ENCODE measurements at places on chromosomes 11 and 22.
A peak's percentile ranks its signal among the peaks of the same experiment; 100 is the strongest.

GRCh38 chr11:13168271-13168670 lies 109.3 kb upstream of the BMAL1 start:
- DNase-seq = no peak
- H3K27ac ChIP-seq = no peak overlapping the region
- H3K27me3 ChIP-seq = no peaks in the 10 kb centered on the region
- no peak overlapping the region for H3K4me3 ChIP-seq

- no peak overlapping the region for H3K27ac ChIP-seq
- H3K4me1 ChIP-seq = no peaks in the 10 kb centered on the region
- H3K4me3 ChIP-seq = no peak overlapping the region
- H3K27me3 ChIP-seq = peaks cover 11% of the 10 kb centered on the region
- peak; percentile 54 for DNase-seq
- H3K36me3 ChIP-seq = no peaks in the 10 kb centered on the region
These were observed 55.1 kb downstream of the IGLL5 start for GRCh38 chr22:22942511-22943329.

DNA sequence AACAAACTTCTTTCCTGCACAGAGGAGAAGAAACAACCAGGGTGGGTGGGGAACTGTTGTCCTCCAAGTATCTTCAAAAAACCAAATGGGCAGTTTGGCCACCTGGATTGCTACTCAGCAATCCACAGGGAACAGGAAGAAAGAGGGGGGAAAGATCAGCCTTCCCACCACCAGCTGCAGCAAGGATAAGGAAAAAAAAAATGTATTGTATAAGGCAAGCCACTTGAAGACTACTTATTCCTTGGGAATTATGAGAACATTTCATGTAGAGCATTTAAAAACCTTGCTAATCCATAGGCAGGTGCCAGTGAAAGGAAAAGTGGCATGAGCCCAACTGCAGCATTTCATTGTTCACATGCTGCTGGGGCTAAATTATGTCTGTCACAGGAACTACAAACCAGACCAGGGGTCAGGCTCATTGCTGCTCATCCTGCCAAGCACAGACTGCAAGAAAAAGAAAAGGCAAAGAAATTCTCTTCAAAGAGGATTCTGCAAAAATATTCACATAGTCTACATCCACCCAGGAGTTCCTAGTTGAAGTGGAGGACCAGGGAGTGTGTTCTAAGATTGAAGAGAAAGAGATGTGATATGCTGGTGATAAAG lies 2.2 kb downstream of the RAB30 start:
- peak overlapping the region; percentile 89 for H3K4me3 ChIP-seq
- H3K27me3 ChIP-seq = no peaks in the 10 kb centered on the region
- H3K4me1 ChIP-seq = peaks cover 40% of the 10 kb centered on the region
- peak overlapping the region; percentile 98 for H3K27ac ChIP-seq

DNA sequence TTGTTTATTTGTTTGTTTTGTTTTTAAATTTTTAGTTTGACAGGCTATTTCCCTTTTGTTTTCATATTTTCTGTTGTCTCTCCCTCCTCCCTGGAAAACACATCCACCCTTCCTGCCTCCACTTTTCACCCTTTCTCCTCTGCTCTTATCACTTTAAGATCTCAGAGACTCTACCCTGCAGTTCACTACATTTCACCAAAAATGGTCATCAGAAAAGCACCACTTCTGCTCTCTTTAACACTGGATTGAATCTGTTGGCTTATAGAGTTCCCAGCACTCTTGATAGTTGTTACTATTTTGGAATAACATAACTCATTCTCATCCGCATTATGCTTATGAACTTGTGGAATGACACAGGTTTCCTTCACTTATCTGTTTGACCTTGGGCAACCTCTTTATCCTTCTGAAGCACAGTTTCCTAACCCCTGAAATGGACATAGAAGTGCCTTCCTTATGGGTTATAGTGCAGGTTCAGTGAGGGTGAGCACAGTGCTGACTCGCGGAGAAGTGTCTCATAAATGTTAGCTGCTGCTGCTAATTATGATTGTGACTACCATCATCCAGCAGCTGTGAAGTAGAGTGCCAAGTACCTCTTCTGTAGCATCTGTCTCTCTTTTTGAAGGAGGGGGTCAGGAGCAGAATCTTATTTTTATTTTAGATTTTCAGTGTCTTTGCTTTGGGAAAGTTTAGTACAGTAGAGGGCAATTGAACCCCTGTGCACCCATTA lies 15.0 kb downstream of the TEAD1 start:
- no peaks in the 10 kb centered on the region for H3K36me3 ChIP-seq
- no peaks in the 10 kb centered on the region for H3K27me3 ChIP-seq
- H3K4me3 ChIP-seq = no peak overlapping the region
- H3K27ac ChIP-seq = no peak overlapping the region
- H3K4me1 ChIP-seq = peaks cover 78% of the 10 kb centered on the region

DNA sequence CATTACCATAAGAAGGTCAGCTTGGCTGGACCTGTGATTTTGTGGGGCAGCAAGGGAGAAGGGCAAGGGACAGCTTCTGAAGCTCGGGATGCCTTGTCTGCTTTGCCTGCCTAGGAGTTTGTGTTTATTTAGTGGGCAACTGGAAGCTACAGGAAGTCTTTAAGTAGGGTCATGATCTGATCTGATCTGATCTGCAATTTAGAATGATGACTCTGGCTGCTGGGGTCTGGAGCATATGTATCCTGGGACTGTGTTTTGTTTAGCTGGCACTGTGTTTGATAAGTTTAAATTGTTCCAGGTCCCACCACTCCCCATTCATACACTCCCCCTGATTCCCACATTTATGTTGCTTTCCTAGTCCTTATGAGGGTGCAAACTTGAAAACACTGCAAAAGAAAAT lies 47.7 kb upstream of the HTATIP2 start:
- no peak for DNase-seq
- H3K36me3 ChIP-seq = no peaks in the 10 kb centered on the region
- H3K4me3 ChIP-seq = no peak overlapping the region
- no peaks in the 10 kb centered on the region for H3K4me1 ChIP-seq
- no peak overlapping the region for H3K27ac ChIP-seq

DNA sequence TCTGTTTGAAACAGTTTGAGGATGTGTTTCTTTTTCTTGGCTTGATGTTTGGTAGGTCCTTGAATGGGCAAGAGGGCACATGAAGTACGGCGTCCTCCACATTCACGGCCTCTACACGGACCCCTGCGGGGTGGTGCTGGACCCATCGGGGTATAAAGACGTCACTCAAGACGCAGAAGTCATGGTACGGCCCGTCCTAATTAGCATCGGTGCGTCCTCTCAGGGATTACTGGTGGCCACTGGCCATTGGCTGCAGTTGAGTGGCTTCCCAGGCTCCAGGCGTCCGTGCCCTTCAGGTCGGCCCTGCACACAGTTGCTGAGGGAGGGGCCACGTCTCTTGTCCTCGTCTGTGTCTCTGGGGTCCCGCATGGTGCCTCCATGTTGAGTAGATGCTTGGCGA lies 20.8 kb downstream of the FAM118A start:
- H3K27me3 ChIP-seq = no peaks in the 10 kb centered on the region
- no peak for DNase-seq
- H3K27ac ChIP-seq = no peak overlapping the region
- peaks cover 12% of the 10 kb centered on the region for H3K4me1 ChIP-seq

- H3K4me3 ChIP-seq = no peak overlapping the region
- no peaks in the 10 kb centered on the region for H3K27me3 ChIP-seq
- peak; percentile 69 for DNase-seq
These were observed 75.7 kb downstream of the KIAA1671 start for GRCh38 chr22:25027959-25028840.

DNA sequence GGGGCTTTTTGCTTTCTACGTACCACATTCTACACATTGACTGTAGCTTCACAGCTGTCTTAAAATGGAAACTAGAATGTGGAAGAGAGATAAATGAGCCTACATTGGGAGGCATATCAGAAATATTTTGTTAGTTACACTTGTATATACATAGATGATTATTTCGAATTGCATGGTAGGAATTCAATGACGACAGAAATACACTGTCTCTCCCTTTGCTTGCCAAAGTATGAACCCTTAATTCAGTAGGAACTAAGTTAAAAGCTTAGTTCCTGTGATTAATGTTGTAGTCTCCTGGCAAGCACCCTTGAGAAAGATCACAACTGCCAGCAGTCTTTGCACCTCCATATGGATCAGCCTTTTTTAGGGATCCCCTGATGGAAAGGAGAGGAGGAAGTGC lies 10.1 kb downstream of the C11orf87 start:
- no peaks in the 10 kb centered on the region for H3K36me3 ChIP-seq
- no peaks in the 10 kb centered on the region for H3K4me1 ChIP-seq
- H3K4me3 ChIP-seq = no peak overlapping the region

DNA sequence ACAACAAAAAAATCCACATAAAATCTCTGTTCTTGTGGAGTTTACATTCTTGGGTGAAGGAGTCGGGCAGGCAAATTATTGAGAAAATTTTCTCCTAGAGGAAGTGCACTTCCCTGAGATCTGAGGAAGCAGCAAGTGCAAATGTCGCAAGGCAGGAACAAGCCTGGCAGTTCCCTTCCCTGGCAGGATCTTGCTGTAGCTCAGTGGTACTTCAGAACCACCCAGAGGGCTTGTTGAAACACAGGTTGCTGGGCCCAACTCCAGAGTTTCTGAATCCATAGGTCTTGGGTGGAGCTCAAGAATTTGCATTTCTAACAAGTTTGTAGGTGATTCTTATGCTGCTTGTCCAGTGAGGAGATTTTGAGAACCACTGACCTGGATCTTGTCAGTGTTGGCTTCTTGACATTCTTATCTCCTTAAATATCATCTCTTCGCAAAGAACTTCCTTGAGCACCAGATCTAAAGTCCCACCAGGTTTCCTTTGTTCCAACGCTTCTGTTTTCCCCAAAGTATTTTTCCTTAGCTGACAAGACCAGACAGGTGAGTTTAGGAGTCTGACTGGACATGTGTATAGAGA lies 9.6 kb downstream of the QSER1 start:
- no peaks in the 10 kb centered on the region for H3K36me3 ChIP-seq
- H3K27me3 ChIP-seq = no peaks in the 10 kb centered on the region
- H3K4me3 ChIP-seq = no peak overlapping the region
- no peaks in the 10 kb centered on the region for H3K4me1 ChIP-seq
- no peak overlapping the region for H3K27ac ChIP-seq
- no peak for DNase-seq

GRCh38 chr22:48223488-48224190 lies 1461.2 kb downstream of the TBC1D22A start:
- peak; percentile 54 for DNase-seq
- H3K27me3 ChIP-seq = no peaks in the 10 kb centered on the region
- no peak overlapping the region for H3K4me3 ChIP-seq
- H3K4me1 ChIP-seq = no peaks in the 10 kb centered on the region

- H3K27ac ChIP-seq = no peak overlapping the region
- H3K27me3 ChIP-seq = no peaks in the 10 kb centered on the region
- H3K36me3 ChIP-seq = no peaks in the 10 kb centered on the region
- no peak overlapping the region for H3K4me3 ChIP-seq
- DNase-seq = no peak
These were observed 1.4 kb downstream of the ADM start for GRCh38 chr11:10305964-10306918.

DNA sequence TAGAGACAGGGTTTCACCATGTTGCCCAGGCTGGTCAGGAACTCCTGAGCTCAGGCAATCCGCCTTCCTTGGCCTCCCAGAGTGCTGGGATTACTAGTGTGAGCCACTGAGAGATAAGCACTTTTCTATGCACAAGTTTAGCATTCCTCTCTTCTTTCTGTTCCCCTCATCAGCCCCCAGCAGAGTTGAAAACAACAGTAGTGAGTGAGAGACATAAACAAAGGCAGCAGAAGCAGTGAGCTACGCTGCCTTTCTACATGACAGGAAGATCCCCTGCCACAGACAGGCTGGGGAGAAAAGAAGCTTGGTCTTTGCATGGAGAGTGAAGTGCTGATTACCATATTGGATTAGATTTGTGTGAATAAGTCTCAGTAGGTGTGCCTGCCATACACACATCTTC lies 392.0 kb upstream of the KIRREL3 start:
- H3K36me3 ChIP-seq = no peaks in the 10 kb centered on the region
- no peak overlapping the region for H3K27ac ChIP-seq
- DNase-seq = no peak

DNA sequence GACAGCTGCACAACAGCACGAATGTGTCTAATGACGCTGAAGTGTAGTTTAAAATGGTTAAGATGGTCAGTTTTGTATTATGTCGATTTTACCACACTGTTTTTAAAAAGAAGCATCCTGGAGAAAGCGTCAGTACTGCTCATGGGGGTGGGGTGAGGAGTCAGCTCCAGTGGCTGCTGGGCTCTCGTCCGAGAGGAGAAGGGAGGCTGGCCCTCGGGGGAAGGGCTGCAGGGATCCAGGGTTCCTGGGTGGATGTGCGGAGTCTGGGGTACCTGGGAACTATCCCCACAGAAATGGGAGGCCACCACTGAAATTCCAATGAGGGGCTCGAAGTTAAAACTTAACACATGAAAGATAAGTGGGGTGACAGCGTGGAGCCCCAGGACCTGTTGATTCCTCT lies 11.9 kb downstream of the C11orf21 start:
- no peaks in the 10 kb centered on the region for H3K4me1 ChIP-seq
- H3K27me3 ChIP-seq = peaks cover 8% of the 10 kb centered on the region
- H3K36me3 ChIP-seq = no peaks in the 10 kb centered on the region
- H3K27ac ChIP-seq = no peak overlapping the region
- H3K4me3 ChIP-seq = no peak overlapping the region

DNA sequence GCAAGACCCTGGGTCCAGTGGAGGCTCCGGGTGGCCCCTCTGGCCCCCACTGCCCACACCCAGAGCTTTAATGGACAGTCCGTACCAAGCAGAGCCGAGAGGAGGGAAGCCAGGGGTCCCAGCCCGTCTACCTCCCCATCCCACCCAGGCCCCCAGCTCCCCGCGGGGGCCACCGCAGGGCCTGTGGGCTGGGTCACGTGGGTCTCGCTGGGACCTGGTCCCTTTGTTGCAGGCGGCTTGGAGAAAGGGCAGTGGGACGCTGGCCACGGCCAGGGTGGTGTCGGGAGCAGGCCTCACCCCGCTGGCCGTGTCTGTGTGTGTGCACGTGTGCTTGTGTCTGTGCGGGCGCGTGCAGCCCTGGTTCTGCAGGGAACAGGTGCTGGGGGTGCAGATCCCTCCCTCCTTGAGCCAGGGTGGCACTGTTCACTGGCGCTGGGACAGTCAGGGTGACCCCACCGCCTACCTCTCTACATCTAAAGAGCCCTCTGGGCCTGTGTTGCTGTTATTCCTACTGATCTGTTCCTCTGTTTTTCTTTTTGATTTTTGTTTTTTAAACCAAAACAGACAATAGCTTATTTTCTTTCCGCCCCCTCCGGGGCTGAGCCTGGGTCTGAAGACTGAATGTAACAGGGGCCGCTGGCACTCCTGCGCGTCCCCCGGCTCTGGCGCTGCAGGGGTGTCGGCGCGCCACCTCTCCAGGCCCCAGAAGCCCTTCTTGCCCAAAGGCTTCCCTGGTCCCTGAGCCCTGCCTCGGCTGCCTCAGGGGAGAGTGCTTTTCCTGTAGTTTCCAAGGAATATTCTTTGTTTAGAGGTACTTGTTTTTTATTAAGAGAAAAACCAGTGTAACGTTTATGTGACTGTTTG lies 20.1 kb upstream of the TMEM191C start:
- H3K4me1 ChIP-seq = no peaks in the 10 kb centered on the region
- no peak overlapping the region for H3K27ac ChIP-seq
- H3K27me3 ChIP-seq = no peaks in the 10 kb centered on the region
- no peak for DNase-seq
- no peak overlapping the region for H3K4me3 ChIP-seq

GRCh38 chr11:122920579-122920978 lies 38.0 kb downstream of the JHY start:
- H3K4me1 ChIP-seq = no peaks in the 10 kb centered on the region
- no peak overlapping the region for H3K4me3 ChIP-seq
- DNase-seq = no peak
- no peak overlapping the region for H3K27ac ChIP-seq
- peaks cover 3% of the 10 kb centered on the region for H3K27me3 ChIP-seq
